ENCODE measurements at places on chromosomes 1 and 21.

DNA sequence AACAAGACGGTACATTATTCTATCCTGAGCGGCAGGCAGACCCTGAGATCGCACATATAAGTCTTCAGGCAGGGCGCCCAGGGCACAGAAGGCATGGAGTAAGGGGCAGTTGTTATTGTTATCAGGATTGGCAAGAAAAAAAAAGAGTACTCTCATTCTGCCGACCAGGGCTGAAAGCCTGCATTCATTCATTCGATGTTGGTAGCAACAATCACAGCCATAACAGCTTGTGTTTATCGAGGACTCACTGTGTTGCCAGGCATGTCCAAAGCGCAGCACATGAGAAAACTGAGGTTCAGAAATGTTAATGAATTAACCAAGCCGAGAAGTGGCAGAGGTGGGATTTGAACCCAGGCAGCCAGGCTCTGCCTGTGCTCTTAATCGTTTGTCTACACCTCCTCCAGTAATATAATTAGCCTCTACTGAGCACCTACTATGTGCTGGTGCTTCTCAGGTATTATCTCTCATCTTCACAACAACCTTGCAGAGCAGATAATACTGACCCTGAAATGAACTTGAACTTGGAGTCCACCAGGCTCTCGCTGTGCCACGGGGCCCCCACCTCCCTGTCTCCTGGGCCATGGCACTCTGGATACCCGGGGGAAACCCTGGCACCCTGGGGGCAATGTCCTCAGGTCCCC is 56.2 kb downstream of the TAS1R2 start:
- DNase-seq = no peak

DNA sequence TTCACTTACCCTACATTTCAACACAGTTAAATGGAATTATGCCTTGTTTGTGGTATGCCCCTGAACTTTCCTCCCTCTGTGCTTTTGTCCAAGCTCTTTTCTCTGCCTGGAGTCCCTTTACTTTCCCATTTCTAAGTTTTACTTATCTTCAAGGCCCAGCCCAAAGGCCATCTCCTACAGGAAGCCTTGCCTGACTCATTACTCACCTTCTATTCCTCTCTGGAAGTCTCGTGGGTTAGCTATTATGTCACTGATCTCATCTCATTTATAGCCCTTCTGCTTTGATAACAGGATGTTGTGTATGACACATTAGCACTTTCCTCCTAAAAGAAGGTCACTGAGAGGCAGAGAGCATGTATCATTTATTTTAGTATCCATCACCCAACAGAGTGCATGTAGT is 78.8 kb upstream of the CD1D start:
- DNase-seq = no peak

DNA sequence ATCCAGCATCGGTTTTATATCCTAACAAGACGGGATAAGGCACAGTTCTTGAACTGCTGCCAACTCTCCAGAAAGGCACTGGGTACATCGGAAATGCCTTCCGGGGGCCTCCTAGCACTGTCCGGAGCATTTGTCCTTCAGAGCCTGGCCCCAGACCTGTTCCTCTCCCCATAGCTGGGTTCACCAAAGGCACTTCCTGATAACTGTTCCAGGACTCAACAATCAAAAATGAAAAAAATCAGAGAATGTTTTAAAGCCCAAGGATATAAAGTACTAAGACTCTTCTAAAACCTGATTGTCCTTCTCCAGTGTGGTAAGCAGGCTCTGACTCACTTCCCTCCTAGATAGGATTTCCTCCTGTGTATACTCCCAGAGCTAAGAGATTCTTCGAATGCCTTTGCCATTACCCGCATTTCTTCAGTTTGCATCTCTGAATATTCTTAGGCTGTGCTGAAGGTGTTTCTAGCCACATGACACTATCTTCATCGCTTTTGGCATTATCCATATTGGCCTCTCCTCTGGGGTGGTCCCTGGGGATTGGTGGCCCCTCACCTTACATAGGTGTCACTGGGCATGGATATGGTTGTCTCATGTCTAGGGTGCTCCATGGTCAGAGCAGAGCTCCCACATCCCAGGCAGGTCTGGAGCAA is 112.9 kb downstream of the ZBTB18 start:
- DNase-seq = peak; percentile 92

- DNase-seq = no peak
Measured at GRCh38 chr1:115183158-115183557, 93.9 kb upstream of the TSPAN2 start.

GRCh38 chr1:101920577-101920976 is 76.1 kb downstream of the OLFM3 start:
- no peak for DNase-seq

GRCh38 chr1:199242147-199242546 is 603.3 kb downstream of the PTPRC start:
- no peak for DNase-seq

- no peak for DNase-seq
Measured at GRCh38 chr1:222387007-222387814, 160.7 kb downstream of the HHIPL2 start.

DNA sequence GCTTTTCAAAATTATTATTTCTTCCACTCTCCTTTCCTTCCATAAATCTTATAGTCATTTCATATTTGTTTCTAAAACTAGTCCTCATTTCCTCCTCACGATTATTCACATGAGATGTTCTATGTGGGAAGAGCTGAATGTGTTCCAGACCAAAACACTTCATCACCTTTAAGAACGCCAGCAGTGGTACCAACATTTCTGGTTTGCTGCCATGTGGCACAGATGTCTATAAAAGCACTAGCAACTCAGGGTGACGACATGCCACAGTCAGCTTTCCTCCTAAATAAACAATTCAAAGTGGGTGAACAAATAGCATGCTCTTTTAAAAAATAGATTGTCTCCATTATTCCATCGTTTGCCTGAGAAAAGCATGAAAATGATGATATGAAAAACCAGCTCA is 1217.8 kb upstream of the ADGRL2 start:
- no peak for DNase-seq

- peak; percentile 84 for DNase-seq
Measured at GRCh38 chr1:75765697-75766355, 20.2 kb upstream of the RABGGTB start.

DNA sequence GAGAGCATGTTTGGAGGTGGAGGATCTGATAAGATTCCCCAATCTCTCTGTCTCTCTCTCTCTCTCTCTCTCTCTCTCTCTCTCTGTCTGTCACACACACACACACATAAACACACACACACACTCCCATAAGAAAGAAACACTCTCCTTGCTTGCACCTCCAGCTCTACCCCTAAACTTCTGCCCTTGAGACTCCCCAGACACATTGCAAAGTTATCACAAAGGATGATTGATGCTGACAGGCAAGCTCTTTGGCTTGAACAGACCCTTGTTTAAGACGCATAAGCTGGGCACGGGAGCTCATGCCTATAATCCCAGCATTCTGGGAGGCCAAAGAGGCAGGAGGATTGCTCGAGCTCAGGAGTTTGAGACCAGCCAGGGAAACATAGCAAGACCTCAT is 78.2 kb downstream of the NAV1 start:
- DNase-seq = no peak

GRCh38 chr1:164901031-164901430 is 342.0 kb downstream of the PBX1 start:
- no peak for DNase-seq

DNA sequence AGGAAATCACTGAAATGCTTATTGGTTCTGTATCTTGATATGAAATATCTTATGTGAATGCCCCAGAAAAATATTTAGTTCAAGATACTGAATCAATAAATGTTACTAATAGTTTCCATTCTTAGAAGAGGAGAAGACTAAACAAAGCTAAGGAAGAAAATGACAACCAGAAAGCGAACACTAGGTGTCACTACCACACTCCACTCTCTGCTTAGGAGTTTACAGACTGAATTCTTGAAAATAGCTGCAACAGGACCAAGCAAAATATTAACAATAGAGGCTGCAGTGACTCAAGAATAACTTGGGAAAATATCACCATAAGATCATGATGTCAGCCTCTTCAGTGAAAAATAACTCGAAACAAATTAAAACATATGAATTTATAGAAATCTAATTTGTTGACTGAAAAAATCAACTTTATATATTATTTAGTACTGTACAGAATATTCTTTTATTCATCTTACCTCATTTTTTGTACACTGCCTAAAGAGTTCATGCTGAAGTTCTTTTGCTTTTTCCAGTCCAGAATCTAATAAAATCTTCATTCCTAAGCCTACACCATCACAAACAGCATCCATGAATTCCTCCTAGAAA is 61.6 kb downstream of the KIF14 start:
- DNase-seq = peak; percentile 85

DNA sequence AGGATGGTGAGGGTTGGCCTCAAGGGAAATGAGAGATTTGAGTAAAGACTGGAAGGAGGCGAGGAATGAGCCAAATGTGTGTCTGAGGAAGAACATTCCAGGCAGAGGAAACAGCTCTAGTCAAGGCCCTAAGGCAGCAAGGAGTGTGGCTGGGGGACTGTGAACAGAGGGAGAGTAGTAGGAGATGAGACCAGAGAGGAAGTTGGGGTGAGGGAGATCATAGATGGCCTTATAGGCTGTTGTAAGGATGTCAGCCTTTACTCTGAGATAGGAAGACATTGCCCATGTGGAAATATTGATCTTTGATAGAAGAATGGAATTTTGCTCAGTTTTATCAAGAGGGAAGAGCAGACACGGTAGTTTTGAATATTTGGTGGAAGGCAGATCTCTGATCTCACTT is 55.2 kb upstream of the ARTN start:
- DNase-seq = no peak

DNA sequence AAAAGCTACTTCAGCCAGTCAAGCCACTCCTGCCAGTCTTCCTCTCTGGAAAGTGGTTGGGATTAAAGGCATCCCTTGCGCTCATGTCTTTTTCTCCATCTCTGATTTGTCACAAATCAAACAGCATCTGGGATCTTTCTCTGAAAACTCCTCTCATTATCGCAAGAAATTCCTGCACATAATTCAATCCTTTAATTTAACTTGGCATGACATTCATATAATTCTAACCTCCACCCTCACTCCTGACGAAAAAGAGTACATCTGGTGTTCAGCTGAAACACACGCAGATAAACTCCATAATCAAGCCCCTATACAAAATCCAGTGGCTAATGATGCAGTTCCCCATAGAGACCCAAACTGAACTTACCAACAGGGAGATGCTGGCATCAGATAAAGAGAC is 19.4 kb upstream of the SLC2A5 start:
- DNase-seq = no peak

GRCh38 chr1:29183287-29183686 is 1.6 kb upstream of the SRSF4 start:
- no peak for DNase-seq

- no peak for DNase-seq
Measured at GRCh38 chr1:71921935-71922559, 360.3 kb downstream of the NEGR1 start.

- peak; percentile 48 for DNase-seq
Measured at GRCh38 chr1:228445843-228446650, 29.4 kb upstream of the TRIM17 start.

DNA sequence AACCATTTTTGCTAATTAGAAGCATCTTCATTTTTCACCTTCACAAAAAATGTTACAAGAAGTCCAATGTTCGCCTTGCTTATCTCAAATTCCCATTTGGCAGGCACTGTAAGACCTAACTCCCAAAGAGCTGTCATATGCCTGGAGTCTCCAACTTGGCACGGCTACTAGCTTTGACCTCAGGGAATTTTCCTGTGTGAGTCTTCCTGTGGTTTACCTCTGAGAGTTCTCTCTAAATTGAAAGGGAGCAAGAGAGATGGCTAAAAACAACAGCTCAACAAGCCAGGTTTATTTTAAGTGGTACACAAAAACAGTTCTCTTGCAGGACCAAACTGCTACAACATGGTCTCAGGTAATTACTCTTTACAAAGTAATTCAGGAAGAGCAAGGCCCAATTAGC is 756.0 kb upstream of the ADGRL2 start:
- no peak for DNase-seq

DNA sequence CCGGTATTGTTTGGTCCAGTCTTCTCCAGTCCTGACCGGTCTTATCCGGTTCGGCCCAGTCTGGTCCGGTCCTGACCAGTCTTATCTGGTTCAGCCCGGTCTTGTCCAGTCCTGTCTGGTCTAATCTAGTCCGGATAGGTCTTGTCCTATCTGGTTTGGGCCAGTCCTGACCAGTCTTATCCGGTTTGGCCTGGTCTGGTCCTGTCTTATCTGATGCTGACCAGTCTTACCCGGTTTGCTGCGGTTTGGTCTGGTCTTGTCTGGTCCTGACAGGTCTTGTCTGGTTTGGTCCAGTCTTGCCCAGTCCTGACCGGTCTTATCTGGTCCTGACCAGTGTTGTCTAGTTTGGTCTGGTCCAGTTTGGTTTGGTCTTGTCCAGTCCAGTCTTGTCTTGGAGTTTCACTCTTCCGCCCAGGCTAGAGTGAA is 30.1 kb downstream of the DHX9 start:
- no peak for DNase-seq

GRCh38 chr1:191022856-191023255 is 545.2 kb upstream of the BRINP3 start:
- DNase-seq = peak; percentile 59

GRCh38 chr21:31405604-31406003 is 61.5 kb upstream of the TIAM1 start:
- no peak for DNase-seq

DNA sequence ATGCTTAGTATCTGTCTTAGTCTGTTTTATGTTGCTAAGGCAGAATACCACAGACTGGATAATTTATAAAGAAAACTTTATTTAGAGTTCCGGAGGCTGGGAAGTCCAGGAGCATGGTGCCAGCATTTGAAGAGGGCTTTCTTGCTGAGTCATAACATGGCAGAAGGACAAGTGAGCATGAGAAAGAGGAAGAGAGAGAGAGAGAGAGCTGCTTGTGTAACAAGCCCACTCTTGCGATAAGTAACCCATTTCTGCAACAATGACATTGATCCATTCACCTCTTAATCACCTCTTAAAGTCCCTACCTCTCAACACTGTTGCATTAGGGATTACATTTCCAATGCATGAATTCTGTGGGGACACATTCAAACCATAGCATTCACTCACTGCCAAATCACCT is 11.7 kb upstream of the MYOCOS start:
- DNase-seq = peak; percentile 18

GRCh38 chr1:192657760-192658159 is 21.8 kb downstream of the RGS13 start:
- no peak for DNase-seq

DNA sequence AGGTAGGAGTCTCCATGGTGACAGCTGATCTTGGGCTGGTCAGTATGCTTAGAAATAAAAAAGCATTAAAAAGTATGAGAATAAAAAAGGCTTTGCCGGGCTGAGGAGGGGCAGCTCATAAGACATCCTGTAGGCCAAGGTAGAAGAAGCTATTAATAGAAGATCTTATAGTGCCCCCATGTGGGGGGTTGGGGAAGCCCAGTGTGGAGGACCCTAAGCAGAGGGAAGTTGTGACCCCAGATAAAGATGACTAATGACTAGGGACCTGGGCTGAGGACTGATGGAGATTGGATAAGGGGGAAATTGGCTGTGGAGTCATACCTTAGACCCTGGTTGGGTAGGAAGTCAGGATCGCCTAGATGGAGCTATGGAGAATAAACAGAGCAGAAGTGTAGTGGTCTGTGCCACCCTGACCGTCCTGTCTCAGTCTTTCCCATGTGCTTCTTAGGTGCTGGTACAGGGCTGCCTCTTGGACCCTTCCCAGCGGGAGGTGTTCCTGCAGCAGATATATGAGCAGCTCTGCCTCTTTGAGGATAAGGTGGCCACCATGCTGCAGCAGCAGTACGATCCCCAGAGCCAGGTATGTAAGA is 25.0 kb downstream of the SZT2 start:
- peak; percentile 74 for DNase-seq
